ENCODE measurements at places on chromosomes 5 and 9.
A peak's percentile ranks its signal among the peaks of the same experiment; 100 is the strongest.

- peak; percentile 76 for DNase-seq
Observed at GRCh38 chr5:134525683-134526482, 413 bp downstream of the JADE2 start.

GRCh38 chr5:135417083-135417482 lies 18.1 kb upstream of the MACROH2A1 start:
- DNase-seq: no peak

- no peak for DNase-seq
Observed at GRCh38 chr5:72379936-72380335, 59.8 kb downstream of the PTCD2 start.

DNA sequence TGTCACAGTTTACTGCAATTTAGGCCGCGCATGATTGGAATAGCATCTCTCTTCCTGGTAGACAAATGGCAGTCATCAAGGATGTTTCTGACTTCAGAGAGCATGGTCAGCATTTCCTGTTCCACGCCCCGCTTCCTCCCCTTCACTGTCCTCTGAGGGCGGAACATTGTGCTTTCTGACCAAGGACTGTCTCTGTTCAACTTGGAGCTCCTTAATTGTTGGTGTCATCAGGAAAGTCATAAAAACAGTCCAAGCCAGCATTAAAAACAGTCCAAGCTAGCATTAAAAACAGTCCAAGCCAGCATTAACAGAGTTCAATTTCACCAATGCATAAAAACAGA lies 301.3 kb upstream of the IRX4 start:
- DNase-seq: no peak

GRCh38 chr5:39519079-39519478 lies 94.3 kb upstream of the DAB2 start:
- no peak for DNase-seq

- no peak for DNase-seq
Observed at GRCh38 chr5:121890297-121890858, 38.7 kb downstream of the FTMT start.

GRCh38 chr5:76225336-76225735 lies 142.2 kb downstream of the SV2C start:
- DNase-seq: no peak

- no peak for DNase-seq
Observed at GRCh38 chr5:4208996-4209395, 613.4 kb downstream of the IRX1 start.

- peak; percentile 43 for DNase-seq
Observed at GRCh38 chr5:57302164-57302563, 128.3 kb downstream of the GPBP1 start.

DNA sequence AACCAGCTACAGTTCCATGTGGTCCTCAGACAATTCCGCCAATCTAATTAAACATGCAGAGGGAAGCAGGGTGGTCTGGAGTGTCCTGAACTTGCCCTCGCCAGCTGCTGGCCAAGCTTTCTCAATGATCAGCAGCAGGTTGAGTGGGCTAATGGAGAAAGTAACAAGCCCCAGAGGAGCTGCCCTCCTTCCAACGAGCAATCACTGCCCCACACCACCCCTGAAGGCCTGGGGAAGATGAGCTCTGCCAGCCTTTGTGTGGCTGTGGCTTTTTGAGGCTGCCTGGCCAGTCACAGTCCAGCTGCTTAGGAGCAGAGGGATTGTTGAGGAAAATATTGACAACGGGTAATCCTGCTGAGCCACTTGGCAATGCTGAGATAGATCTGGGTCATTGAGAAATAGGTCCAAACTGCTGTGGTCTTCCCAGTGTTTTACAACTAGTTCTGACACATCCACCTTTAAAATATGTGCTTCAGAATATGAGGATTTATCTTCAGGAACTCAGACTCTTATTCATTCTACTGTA lies 107.3 kb downstream of the CD180 start:
- DNase-seq: no peak

DNA sequence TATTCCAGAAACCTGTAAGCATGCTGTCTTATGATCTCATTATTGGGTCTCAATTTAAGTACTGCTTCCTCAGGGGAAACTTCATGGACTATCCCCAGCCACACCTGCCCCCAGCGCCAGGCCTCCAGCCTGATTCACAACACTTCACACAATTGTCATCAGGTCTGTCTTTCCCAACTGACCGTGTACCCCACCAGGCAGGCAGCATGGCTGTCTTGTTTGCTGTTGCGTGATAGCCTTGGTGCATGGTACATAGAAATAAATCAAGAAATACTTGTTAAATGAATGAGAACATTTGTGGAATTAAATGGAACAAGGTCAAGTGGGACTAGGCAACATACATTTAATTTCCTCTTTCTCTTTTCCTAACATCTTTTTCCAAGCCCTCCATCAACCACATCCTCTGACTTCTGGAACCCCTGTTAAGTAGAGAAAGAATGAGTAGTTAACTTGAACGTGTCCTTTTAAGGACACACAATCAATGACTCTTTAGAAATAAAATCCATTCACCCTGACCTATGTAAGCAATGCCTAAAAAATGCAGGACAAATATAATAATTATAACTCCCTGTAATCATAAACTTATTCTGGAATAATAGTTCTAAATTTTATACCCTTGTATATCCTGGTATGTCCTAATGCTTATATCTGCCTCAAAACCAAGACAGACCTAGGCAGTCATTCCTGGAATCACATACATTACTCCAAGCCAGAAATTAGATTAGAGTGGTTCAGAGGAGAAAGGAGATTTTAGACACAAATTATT lies 17.2 kb upstream of the THG1L start:
- DNase-seq: no peak

- DNase-seq: no peak
Observed at GRCh38 chr9:92654481-92655301, 15.2 kb downstream of the IPPK start.

GRCh38 chr5:121174351-121174750 lies 677.3 kb upstream of the FTMT start:
- no peak for DNase-seq

DNA sequence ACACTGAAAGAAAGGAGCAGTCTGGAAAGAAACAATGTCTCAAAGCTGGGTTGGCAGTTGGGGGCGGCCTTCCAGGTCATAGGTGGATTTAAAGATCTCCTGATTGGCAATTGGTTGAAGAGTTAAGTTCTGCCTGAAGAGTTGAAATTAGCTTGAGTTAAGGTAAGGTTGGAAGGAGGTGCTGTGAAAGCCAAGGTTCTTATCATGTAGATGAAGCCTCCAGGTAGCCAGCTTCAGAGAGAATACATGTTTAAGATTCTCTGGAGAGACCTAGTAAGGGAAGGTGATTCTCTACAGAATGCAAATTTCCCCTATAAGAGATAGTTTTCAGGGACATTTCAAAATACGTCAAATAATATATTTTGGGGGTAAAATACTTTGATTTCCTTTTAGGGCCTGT lies 387.1 kb downstream of the TMEM232 start:
- DNase-seq: no peak

- no peak for DNase-seq
Observed at GRCh38 chr9:138061631-138062030, 184.0 kb downstream of the CACNA1B start.

- no peak for DNase-seq
Observed at GRCh38 chr5:29085142-29085541, 2046.8 kb upstream of the CDH9 start.

DNA sequence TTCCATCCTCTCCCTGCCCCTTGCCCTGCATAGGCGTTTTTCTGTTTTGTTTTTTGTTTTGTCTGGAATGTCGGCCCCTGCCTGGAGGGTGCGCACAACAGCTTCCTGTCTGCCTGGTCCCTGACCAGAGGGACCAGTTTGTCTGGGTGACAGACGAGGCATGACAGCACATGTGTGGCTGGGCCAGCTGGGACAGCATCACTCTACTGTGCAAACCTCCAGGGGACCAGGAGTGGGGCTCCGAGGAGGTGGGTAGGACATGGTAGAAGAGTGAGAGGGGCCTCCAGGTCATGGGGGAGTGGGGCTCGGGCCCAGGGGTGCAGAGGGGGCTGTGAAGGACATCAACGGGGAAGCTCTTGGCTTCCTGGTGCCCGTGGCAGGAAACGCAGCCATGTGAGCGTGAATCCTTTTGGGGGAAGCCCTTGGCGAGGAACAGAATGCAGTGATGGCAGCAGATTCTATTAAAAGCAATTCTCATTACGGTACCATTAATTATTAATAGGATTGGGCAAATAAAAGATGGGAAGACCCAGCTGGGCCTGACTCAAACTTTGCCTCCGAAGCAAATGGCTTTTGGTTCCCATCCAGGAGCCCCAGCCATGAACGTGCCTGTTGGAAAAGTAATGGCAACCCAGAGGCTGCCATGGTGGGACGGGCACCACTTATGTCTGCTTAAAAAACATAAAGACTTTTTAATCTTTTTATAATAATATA lies 184.4 kb upstream of the IER5L start:
- no peak for DNase-seq

- no peak for DNase-seq
Observed at GRCh38 chr5:112002376-112002775, 245.4 kb upstream of the NREP start.

DNA sequence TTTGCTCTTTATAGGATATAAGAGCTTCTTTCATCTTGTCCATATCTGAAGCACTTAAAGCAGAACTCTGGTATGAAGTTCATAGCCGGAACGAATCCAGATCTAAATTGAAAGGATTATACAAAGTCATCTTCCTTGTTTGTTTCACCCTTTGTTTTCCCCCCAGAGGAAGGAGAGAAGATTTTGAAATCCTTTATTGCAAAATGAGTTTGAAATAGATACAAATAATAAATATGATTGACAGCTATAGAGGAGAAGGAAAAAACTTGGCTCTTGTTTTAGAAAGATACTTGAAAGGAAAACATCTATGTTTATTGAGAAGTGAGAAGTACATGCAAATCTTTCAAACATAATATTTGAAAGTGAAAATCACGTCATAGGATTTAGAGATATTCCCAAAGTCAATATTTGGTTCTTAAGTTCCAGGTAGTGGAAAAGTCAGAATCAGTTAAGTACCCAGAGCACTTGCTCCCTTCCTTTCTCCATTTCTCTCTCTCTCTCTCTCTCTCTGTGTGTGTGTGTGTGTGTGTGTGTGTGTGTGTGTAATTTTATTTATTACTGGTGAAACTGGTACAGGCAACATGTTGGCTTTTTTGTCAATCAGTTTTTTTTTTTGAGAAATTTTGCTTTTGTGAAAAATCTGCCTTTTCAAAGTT lies 27.2 kb downstream of the PAM start:
- no peak for DNase-seq

DNA sequence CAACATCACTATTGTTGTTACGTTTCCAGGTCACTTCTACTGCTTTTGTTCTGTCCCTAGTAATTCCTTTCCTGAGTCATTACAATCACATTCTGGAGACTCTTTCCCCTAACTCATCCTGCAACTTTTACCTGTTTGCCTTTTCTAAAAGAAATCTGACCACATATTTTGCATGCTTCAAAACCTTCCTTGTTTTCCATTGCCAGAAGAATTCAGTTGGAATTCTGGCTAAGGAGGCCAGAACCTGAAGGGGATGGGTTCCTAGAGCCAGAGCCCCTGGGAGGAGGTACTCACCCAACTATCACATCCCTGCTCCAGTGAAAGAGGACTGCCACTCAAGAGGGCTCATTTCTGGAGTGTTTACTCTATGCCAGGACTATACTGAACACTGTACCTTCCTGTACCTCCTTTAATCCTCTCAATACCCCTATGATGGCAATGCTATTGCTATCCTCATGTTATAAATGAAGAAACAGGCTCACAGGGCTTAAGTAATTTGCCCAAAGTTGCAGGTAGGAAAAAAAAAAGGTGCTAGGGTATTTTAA lies 42.8 kb upstream of the MAST4 start:
- no peak for DNase-seq

DNA sequence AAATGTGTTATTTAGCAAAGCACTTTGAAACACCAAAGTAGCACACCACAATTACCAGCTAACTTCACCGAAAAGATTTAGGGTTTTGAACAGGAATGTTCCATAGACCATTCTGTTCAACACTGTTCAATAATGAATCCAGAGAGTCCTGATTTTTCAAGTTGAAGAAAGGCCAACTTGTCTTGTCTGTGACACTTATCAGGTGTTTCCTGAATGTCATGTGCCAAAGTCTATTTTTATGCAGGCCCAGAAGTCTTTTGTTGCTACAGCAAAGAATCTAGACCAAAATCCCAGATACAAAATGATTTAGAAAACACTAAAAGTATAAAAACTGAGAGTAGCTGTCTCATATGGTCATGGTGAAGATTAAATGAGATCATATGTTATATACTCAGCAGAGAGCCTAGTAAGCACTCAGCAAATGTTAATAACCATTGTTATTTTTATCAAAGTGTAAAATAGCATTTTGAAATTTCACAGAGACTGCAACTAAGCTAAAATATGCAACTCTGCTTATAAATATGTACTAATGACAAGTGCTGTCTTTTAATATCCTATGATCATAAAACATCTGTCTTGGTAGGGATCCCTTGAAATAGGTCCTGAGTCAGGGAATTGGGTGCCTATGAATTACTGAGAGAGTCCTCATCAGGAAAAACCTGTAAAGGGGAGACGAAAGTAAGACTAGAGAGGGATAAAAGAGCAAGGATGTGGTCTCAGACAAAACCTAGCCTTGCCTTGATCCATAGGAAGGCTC lies 122.4 kb upstream of the SLC12A2 start:
- DNase-seq: no peak

- DNase-seq: no peak
Observed at GRCh38 chr5:146321571-146321970, 17.1 kb upstream of the POU4F3 start.

DNA sequence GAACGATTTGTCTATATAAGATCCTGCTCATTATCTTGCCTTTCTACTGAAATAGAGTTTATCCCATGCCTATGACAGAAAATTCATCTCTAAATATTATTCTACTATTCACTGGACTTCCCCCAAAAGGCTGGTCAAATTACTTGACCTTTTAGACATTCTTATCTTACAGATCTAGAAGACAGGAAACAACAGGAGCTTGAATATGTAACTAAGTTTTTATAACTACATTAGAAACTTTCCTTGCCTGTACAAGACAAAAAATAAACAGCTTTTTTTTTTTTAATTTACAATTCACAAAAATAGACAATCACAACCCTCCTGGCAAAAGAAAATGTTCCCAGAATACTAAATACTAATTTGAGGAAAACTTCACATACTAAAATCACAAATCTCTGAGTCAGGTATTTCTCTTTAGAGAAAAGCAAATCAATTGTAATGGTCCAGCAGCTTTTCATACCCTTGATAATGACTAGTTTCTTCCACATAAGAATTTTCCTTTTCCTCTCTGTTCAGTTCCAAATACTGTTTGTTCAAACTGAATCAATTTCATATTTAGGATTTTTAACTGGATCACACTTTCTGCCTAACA lies 68.6 kb downstream of the MLLT3 start:
- no peak for DNase-seq

- DNase-seq: no peak
Observed at GRCh38 chr5:103862398-103862797, 299.8 kb upstream of the NUDT12 start.

All from CD4-positive, alpha-beta T cell treated with Interleukin-15 for 4 hours (primary cell).